ENCODE measurements at places on chromosomes 1 and 21.

DNA sequence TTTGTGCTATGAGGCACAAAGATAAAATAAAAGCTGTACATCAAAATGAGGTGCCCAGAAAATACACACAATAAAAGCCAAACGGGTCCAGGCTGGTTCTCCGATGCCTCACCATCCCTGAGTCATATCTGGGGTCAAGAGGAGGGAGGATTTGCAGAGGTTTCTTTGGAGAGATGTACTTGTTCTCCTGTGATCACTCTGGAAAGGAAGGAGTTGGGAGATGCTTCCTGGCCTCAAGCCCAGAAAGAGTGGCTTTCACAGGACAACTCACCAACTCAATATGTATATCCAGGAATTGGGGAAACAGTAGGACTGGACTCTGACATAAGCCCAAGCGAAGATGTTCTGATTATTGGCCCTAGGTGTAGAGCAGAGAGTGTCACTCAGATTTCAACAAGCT is 51.9 kb downstream of the DIPK1A start:
- no peak for DNase-seq

GRCh38 chr1:54331091-54331772 is 75.0 kb downstream of the SSBP3 start:
- DNase-seq: no peak

GRCh38 chr1:193697115-193697762 is 510.8 kb upstream of the B3GALT2 start:
- no peak for DNase-seq

- no peak for DNase-seq
These were observed 9.8 kb upstream of the F5 start for GRCh38 chr1:169595764-169596711.

- DNase-seq: no peak
These were observed 611.2 kb upstream of the ADGRL4 start for GRCh38 chr1:79617777-79618176.

DNA sequence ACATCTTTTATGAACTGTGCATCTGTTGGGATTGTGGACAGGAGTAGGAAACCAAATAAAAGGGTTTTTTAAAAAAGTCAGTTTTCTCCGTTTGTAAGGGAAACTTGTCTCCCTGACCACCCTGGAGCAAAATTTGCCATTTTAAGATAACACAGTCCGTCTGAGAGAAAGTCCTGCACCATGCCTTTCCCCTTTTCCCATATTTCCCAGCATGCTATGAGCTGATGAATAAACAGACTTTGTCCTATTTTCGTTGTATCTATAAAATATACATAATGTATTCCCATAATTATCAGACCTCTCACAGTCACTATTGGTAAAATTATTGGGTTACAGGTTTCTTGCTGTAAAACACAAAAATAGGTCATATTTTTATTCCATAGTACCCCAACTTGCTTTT is 1.7 kb upstream of the AKT3 start:
- no peak for DNase-seq

- no peak for DNase-seq
These were observed 96.8 kb downstream of the POU2F1 start for GRCh38 chr1:167317463-167317862.

DNA sequence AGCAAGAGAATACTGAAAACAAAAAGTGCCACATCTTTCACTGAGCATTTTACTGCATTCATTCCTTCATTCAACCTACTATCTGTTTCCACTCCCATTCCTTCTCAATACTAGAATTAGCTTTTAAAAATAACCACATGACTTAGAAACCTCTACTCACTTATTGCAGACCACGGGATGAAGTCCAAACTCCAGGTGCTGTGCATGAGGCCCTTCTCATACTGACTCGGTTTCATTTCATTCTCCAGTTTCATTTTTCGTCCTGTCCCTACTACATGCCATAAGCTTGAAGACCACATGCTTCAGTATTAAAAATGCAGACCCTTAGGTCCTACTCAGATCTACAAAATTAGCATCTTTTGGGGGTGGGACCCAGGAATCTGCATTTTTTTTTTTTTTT is 2.3 kb upstream of the BACH1 start:
- no peak for DNase-seq

DNA sequence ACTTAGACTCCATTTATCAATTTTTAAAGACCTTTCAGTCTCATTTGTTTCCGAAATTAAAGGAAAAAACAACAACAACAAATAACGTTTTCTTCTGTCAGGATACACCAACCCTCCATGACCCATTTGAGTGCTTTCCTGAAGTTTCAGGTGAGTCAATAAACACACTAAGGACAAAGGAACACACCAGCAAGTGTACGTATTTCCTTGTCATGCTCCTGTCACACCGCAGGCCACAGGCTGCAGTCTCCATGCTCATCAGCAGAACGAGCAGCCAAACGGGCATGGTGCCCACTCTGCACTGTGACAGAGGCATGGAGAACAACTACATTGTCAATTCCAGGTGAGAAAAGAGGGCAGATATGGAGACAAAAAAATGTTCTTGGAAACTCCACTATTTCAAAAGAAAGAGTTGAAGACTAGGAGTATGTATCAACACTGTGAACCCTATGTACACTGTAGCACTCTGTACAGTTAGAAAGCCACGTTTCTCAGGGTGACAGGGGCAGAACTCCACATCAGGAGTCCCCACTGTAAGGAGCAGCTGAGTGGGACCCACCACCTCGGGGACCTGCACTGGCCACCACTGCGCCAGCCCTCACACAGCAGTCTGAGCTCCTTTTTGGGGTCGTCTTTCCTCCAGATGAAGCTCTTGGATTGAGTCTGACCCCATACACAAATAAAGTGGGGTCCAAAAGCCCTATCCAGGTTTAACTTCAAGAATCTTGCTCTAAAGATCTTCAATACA is 2.6 kb downstream of the PTTG1IP start:
- no peak for DNase-seq

GRCh38 chr21:42654913-42655795 is 1.7 kb downstream of the PDE9A start:
- no peak for DNase-seq

GRCh38 chr1:230627767-230628166 is 14.5 kb upstream of the COG2 start:
- DNase-seq: no peak

DNA sequence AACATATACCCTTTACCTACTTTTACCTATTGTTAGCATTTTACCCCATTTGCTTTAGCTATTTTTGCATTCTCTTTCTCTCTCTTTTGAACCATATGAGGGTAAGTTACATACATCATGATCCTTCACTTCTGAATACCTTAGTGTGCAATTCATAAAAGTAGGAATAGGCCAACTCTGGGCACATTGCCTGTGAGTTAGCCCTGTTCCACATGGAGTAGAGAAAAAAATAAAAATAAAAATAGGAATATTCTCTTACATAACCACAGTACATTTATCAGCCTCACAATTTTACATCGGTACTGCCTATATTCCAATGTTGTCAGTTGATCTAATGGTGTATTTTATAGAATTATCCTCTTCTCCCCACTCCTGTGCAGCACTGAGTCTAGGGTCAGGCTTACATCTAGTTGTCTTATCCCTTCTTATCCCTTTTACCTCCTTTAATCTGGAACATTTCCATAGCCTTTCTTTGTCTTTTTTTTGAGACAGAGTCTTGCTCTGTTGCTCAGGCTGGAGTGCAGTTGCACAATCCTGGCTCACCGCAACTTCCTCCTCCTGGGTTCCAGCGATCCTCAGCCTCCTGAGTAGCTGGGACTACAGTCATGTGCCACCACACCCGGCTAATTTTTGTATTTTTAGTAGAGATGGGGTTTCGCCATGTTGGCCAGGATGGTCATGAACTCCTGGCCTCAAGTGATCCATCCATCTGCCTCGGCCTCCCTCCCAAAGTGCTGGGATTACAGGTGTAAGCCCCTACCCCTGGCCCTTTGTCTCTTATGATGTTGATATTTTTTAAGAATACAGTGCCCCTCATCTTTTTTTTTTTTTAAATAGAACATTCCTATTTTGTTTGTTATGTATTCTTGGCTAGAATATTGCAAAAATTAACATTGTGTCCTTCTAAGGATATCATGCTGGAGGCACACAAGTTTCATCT is 11.1 kb upstream of the SLC30A1 start:
- DNase-seq: no peak

DNA sequence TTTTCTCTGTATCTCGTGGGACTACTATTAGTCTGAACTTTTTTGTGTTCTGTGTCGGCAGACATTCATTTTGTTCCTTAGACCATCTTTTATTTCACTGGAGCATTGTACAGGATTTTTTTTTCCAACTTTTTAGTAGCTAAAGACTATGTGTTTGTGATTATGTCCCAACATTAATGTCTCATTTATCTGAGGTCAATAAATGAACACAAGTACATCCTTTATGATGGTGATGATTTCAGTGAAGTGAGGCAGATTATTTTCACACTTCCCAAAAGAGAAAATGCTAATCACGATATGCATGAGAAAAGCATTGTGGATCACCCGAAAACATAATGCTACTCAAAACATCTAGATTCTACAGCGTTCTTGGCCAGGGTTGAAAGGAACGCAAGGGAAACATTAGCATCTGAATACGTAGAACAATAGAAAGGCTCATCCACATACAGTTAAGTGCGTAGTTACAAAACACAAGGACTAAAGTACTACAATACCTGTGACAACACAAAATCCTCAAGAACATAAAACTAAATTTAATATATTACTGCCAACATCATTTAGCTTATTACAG is 981.7 kb upstream of the NCAM2 start:
- no peak for DNase-seq

DNA sequence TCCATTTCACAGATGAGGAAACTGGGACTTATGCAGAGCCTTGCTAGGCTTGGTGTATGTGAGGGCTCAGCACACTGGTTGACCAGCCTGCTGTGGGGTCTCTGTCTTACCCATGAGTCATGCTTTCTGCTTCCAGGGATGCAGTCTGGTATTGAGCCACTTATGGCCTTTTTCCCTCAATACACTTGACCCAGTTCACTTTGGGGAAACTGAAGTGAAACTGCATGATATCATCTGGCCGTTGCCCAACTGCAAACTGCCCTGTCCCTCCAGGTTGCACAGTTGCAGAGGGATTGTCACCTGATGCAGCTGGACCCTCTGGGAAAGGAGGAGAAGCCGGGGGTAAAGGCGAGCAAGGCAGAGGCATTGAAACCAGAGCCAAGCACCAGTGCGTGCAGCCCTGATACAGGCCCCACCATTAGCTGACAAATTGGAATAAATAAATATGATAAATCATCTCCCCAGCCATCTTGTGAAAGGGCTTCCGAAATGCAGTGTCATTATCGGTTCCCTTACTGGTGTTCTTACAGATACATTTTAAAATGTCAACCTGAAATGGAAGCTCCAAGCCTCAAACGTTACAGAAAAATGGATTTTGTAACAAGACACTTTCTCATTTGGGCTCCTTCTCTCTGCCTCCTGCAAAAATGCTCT is 39.3 kb upstream of the DUSP10 start:
- DNase-seq: no peak

- DNase-seq: no peak
These were observed 3.3 kb upstream of the MEF2D start for GRCh38 chr1:156503698-156504437.

DNA sequence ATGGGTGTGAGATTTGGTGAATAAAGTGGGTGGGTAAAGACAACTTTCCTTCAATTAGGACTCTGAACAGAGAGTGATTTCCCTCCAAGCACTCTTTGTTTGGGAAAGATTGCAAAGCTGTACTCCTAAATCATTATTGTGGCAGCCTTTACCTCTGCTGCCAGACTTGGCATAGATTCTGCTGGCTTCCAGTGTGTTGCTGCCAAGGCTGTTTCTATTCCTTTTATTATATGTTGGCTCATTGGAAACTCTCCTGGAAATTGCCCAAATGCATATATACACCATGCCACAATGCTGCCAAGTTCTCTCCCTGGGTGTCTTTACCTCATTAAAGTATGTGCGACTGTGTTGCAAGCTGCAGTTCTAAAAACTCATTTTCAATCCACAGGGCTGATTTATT is 668.0 kb downstream of the MRPL39 start:
- DNase-seq: no peak

GRCh38 chr1:166062421-166063070 is 104.3 kb downstream of the FAM78B start:
- DNase-seq: no peak

GRCh38 chr1:6757719-6758435 is 27.4 kb upstream of the CAMTA1 start:
- no peak for DNase-seq

DNA sequence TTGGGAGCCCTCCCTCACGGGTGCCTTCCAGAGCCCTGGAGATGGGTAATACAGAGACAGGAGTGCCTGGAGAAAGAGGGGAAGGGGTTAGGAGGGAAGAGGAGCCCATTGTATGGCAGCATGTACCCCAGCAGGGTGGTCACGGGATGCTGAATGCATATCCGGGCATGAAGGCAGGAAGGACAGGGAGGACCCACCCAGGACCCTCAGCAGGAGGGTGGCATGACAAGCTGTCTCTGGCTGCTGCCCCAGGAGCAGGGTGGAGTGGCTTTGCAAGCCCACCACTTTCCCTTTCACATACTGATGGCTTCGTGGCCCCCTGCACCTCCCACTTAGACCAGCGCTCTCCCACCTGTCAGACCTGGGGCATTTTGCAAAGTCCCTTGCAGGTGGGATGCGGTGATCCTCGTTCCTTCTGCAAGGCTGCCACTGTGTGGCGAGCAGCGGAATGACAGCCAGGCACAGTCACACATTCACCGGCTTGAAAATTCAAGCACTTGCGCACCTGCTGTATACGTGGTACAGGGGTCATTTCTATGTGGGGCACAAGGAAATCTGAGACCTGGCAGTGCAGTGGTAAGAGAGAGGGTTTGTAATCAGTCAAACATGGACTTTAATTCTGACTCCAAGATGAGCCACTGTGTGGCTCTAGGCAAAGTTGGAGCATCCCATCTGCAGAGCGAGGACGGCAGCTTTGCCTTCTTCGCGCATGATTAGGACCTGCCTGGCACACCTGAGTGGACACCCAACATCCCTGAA is 53.2 kb upstream of the TMEM51 start:
- DNase-seq: no peak

DNA sequence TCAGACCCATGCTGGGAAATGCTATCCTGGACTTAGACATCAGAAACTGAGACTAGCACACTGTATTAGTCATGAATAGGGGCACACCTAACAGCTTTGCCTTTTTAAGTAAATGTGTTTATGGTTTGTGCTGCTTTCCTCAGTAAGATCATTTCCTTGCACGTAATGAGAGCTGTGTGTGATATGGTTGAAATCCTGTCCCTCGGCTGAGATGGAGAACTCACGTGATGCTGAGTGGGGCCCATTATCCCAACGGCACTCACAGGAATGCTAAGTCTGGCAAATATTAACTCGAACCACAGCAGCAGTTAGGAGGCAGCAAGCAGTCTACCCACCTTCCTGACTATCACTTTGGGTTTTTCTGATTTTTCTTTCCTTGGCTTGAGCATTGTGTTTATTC is 38.2 kb downstream of the BCL9 start:
- no peak for DNase-seq

DNA sequence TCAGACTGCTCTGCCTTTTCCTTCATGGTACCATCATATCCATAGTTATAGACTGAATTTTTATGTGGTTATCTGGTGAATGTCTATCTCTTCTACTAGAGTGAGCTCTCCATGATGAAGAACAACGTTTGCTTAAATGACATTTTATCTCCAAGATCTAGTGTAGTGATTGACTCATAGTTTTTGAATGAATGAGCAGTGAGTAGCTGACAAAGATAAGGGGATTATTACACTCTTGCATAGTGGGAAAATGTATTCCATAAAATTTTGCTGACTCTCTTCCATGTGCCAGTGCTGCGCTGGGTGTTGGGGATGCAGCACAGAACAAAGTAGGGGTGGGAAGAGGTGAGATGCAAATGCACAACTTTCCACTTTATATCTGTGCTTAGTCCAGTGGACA is 147.7 kb downstream of the TGFB2 start:
- DNase-seq: no peak

Measured in NCI-H1048 (cell line).